ENCODE measurements at places on chromosomes 5 and 9.

DNA sequence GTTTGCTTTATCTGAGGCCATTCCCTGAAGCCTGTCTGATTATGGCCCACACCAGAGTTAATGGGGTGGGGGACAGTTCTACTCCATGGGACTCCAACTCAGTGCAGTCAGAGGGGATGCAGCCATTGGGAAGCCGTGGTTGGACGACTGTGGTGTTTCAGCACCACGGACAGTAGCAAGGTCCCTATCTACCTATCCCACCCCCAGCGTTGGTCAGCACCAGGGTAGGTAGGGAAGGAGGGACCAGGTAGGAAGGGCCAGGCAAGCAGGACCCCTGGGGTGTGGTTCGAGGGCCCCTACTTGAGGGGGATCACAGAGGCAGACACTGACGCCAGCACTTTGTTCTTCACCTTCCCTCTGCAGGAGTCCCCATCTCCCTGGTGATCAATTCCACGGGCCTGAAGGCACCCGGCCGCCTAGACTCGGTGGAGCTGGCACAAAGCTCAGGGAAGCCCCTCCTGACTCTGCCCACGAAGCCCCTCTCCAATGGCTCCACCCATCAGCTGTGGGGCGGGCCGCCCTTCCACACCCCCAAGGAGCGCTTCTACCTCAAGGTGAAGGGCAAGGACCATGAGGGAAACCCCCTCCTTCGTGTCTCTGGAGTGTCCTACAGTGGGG lies 33.2 kb downstream of the HMCN2 start:
- no peak for DNase-seq

- peak; percentile 85 for DNase-seq
Observed at GRCh38 chr9:93207326-93207814, 23.4 kb downstream of the WNK2 start.

DNA sequence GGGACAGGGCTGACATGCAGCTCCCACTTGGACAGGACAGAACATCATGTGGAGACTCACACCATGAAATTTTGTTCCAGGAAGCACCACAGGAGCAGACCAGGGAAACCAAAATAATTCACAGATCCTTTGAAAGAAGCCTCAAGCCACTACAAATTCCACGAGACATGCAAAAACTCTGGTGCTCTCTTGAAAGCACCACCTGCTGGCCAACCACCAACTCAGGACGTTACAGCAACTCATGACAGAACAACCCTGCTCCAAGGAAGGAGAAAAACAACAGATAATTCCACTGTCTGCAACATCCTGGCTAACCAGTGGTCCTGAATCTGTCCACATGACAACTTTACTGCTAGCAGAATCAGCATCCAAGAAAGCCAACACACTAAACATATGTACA lies 516.0 kb downstream of the SPATA31D1 start:
- DNase-seq, result no peak

DNA sequence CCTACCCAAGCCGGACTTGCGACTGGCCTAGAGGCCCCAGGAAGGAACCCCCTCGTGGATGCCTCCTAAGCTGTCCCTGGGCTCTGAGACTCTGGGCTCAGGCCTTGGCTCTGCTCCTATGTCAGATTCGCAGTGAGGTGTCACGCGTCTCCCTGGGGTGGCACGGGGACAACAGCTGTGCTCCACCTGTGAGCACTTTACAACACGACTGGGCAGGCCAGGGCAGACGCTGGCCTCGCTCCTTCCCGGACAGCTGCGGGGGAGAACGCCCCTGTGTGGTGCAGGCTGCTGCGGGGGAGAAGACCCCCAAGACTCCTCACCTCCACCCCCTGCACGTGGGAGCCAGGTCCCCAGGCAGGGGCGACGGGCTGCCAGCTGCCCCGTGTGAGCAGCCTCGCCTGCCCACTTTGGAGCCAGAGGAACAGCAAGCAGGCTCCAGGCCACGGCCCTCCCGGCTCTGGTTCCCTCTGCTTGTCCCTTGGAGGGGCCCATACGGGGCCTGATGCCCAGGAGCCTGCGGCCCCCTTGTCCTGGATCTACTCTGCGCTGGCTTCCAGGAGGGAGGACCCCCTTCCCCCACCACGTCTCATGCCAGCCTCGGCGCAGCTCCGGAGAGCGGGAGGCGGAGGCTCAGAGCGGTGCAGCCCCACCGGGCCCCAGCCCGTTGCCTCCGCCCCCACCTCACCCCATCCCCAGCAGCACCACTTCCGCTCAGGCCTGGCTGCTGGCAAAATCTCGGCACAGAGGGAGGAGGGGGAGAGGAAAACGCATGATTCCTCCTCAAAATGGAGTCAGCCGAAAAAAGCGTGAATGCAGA lies 36.0 kb downstream of the SARDH start:
- no peak for DNase-seq

All from GM03348 (cell line).